ENCODE measurements at places on chromosomes 1 and 21.

DNA sequence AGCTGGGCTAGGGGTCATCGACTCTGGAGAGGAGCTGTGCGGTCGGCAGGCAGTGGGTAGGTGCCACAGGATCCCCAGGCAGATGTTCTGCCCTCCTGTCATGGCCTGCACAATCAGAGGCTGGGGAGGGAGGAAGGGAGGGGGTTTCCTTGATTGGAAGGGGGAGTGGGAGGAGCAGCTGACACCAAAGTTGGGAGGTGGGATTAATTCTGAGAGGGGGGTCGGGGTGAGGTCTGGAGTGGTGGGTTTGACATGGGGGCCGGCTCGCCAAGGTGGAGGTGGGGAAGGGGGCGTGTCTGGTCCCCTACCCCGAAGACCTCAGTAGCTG lies 651 bp upstream of the HPCA start:
- no peak for DNase-seq

DNA sequence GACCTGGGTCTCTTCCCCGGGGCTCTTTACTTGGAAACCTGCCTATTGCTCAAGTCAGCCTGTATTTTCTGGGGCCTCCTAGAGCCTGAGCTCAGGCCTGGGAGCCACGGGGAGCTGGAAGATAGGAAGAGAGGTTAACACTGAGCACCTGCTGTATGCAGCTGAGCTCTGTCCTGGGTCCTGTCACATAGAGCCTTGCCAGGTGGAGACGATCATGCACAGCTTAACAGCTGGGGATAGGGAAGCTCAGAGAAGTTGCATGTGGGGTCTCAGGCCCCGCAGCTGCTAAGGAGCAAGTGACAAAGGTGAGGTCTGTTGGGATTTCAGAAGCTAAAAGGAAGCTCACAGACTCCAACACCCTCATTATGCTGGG lies 127.4 kb upstream of the TMEM51 start:
- DNase-seq: no peak

DNA sequence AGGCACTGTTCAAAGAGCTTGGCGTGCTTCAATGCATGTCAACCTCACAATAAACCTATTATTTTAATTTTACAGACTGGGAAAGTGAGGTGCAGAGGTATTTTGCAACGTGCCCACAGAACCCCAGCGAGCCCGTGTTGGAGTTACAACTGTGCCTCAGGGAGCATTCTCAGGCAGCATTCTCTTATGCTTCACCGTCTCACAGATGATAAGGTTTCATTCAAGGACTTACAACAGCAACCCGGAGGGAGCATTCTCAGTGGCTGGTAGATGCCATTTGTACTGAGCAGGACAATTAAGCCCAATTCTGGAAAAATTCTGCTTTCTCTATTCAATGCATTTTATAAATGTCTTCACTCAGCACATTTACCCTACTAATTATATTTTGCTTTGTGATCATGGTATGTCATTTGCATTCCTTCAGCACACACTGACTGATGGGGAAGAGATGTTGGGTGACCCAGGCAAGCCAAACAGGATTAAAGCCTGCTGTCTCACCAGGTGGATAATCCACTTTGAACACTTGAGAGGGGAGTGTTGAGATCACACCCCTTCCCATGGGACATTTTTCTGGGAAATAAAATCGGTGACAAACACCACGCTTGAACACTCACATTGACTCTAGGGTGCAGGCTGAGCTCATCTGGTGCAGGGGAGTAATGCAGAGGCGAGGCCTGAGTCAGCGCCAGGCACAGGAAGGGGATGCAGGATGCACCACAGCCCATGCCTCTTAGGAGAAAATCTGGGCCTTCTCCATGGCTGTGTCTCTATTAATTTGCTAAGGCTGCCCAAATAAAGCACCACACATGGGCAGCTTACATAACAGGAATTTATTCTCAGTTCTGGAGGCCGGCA lies 113.9 kb downstream of the CLIC6 start:
- DNase-seq: no peak

DNA sequence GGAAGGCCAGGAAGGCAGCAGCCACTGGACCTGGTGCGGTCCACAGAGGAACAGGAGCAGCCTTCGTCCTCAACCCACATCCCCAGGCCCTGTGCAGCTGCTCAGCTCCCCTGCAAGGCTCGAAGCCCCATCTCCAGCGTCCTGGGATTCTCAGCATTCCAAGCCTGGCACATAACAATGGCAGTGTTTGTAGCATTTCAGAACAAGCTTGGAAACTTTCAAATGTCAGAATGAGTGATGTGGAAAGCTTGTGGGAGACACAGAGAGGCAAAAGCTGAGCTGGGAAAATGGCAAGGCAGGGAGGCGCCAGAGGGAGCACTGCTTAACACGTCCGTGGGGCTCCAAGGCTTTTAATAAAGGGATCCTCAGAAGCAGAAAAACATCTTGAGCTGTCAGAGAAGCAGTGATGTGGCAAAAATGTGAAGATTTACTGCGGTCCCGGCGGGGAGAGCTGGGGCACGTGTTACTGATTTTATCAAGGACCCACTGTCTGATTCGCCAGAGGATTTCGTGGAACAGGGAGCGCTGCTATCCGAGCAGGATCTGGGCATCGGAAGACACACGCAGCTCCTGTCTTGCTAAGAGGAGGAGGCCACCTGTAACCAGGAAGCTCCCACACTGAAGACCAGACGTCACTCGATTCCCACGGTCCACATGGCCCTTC lies 38.1 kb downstream of the TOMM20 start:
- peak; percentile 47 for DNase-seq
